CD4-positive, alpha-beta T cell treated with Interferon gamma for 1 hour (primary cell): ENCODE measurements at places on chromosomes 1 and 21.

DNA sequence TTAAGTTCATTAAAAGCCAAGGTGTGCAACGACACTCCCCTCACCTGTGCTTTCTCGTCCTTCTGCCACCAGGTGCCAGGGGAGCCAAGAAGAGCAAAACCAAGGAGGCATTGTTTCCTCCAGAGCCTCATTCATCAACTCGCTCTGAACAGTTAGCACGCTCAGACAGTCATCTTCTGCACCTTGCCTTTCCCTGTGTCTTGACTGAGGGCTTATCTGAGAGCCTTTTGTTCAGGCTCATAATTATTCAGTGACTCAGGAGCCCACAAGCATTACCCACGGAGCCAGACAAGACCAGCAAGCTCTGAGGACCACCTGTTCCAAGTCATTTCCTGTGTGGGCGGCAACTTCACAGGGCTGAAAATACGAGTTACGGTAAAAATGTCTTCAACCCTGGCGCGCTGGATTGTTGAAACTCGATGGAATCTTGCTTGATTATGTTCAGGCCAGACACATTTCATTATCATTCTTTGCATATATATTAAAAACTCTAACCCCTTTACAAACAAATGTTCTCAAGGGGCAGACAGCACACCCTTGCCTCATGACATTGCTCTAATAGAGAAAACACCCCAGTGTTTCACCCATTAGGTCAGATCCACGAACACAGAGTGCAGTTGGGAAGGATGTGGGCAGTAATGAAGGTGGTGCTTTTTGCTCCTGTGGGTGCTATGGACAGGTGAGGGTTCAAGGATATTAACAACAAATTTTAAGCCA is 89.7 kb upstream of the RUNX1 start:
- DNase-seq = peak; percentile 8

DNA sequence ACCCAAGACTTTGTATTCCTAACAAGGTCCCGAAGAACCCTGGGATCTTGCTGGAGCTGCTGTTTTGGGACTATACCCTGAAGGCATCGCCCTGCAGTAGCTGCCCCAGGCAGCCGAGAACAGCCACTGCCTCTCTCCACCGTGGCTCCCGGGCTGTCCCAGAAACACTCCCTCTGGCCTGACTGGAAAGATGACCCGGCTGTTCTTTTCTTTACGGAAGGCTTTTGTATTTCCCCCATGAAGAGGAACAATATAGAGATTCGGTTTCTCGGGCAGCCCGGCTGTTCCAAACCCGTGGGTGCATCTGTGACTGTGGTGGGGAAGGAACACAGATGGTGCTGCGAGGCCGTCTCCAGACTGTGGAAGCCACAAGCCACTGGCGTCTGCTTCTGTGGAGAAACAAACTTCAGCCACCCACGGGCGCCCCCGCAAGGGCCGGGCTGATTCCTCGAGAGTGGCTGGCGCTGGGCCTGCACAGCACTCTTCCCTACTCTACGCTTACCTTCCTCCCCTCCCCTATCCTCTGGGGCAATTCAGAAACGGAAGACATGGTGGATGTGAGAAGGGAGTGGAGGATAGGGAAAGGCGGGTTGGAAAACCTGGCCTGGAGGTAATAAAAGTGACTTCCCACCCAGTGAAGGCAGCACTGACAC is 33.7 kb upstream of the VASH2 start:
- DNase-seq = no peak

- DNase-seq = no peak
These were observed 14.6 kb downstream of the MAEL start for GRCh38 chr1:167003711-167004110.

DNA sequence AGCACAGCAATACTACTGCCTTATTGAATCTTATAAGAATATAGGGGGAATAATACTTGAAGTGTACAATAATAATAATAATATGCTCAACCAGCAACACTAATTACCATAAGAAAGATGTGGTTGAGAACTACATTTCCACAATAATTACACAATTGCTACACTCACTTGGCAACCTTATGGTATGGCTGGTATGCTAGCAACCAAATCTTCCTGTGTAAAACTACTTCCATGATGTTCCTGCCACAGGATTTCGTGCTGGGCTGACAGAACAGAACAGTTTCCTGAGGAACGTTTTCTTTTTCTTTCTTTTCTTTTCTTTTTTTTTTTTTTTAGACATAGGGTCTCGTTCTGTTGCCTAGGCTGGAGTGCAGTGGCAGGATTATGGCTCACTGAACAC is 50.6 kb downstream of the KIF26B start:
- no peak for DNase-seq

- no peak for DNase-seq
These were observed 117.1 kb downstream of the FOXD2 start for GRCh38 chr1:47554901-47555300.

DNA sequence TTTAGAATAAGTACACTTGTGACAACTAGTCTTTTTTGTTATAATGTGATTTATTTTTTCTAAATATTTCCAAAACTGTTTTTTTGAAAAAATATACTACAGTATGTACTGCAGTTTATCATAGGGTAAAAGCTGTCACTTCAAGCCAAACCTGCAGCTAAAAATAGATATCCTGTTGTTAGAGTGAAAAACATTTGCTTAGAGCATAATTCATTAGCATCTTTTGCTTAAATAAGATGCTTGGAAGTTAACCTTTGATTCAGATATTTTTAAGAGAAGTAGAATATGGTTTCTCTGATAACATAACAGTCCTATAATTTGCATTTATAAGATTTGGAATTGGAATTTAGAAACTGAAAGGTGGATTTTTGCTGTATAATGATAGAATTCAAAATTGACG is 21.5 kb downstream of the PRKACB start:
- no peak for DNase-seq

GRCh38 chr21:17708522-17709265 is 96.0 kb upstream of the BTG3 start:
- DNase-seq = no peak

- no peak for DNase-seq
These were observed 48.1 kb downstream of the SMG7 start for GRCh38 chr1:183520379-183520778.
